ENCODE measurements at places on chromosomes 5 and 9. TPM values are rescaled to one million over a fixed set of nuclear protein-coding genes. Genes with fewer than 3 reads are reported as not detected.

C5orf15 gene
- total RNA-seq = 40.8 TPM

KCNIP1 gene
- total RNA-seq = 3.6 TPM

BASP1 gene
- 394 TPM for total RNA-seq

ITGA2 gene
- 0.69 TPM for total RNA-seq

TEX48 gene
- total RNA-seq = not detected

KIF4B gene
- 0.79 TPM for total RNA-seq

- no peaks in the 10 kb centered on the region for H3K36me3 ChIP-seq
- peaks cover under 1% of the 10 kb centered on the region for H3K4me1 ChIP-seq
Observed at GRCh38 chr9:2127486-2127885, 112.3 kb downstream of the SMARCA2 start.

DNA sequence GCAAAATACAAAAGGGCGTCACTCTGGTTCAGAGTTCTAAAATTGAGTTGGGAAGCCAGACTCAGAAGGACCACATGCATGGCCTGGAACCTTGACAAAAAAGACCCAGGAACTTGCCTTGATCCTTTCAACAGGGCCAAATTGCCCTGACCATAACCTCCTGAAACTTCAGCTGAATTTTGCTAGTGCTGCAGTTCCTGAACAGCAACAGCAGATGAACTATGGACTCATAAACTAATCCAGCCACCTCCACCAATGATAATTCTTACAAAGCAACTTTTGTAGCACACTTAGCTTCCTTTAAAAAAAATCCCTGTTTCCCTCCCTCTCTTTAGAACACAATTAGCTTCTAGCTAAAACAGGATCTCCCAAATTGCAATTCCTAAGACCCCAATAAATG, 155.9 kb downstream of the MAT2B start:
- DNase-seq = no peak
- H3K4me3 ChIP-seq = no peak overlapping the region
- H3K36me3 ChIP-seq = no peaks in the 10 kb centered on the region
- H3K27ac ChIP-seq = no peak overlapping the region
- H3K4me1 ChIP-seq = no peaks in the 10 kb centered on the region
- peaks cover 37% of the 10 kb centered on the region for H3K27me3 ChIP-seq
